Tongue (tissue), 3 donors: ENCODE measurements at places on chromosomes 7 and 10.

DNA sequence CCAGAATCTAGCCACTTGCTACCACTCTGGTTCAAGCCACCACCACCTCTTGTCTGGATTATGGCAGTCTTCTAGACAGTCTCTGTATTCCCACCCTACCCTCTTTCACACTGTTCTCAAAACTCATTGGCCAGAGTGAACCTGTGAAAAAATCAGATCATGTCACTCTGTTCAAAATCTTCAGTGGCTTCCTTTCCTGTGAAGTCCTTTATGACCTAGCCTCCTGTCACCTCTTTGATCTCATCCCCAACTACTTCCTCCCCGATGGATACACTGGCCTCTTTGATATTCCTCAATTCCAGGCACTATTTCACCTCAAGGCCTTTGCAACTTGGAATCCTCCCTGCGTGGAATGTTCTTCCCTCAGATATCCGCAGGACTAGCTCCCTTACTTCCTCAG is 21.2 kb upstream of the ANLN start:
- no peak for DNase-seq

DNA sequence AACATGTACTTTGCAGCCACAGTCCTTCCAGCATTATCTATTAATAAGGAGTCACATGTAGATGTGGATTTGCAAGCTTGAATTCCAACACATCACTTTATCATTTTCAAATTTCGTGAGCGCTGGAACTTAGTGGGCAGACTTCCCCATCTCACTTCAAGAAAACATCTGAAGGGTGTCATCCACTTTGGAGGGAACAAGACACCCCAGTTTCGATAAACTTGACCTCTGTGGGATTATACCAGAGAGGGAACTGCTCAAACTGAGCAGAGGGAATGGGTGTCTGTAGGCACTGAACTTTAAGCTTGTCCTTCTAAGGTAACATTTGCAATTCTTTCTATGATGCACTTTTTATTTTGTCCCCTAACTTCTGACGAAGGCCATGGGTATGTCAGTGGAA is 27.5 kb downstream of the ADRB1 start:
- no peak for DNase-seq

- no peak for DNase-seq
Measured at GRCh38 chr7:155999631-156000489, 187.6 kb upstream of the SHH start.

- no peak for DNase-seq
Measured at GRCh38 chr7:7861211-7861633, 107.4 kb upstream of the GLCCI1 start.

GRCh38 chr10:80767963-80768362 is 230.3 kb downstream of the SH2D4B start:
- no peak for DNase-seq

DNA sequence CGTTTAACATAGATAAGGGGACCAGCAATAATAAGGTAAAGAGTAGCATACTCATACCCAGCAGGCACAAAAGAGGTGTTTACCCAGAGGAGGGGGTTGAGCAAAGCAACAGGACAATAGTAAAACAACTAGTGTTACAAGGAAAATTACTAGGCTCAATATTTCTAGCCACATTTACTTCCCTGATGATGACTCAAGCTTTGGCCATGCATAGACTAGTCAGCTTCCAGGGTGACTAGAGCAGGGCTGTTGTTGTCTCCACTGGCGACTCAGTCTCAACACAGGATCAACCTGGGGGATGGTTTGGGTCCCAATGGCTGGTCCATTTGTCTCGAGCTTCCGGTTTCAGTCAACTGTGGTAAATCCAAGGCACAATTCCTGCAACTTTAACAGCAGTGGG is 217.7 kb upstream of the KCND2 start:
- no peak for DNase-seq

DNA sequence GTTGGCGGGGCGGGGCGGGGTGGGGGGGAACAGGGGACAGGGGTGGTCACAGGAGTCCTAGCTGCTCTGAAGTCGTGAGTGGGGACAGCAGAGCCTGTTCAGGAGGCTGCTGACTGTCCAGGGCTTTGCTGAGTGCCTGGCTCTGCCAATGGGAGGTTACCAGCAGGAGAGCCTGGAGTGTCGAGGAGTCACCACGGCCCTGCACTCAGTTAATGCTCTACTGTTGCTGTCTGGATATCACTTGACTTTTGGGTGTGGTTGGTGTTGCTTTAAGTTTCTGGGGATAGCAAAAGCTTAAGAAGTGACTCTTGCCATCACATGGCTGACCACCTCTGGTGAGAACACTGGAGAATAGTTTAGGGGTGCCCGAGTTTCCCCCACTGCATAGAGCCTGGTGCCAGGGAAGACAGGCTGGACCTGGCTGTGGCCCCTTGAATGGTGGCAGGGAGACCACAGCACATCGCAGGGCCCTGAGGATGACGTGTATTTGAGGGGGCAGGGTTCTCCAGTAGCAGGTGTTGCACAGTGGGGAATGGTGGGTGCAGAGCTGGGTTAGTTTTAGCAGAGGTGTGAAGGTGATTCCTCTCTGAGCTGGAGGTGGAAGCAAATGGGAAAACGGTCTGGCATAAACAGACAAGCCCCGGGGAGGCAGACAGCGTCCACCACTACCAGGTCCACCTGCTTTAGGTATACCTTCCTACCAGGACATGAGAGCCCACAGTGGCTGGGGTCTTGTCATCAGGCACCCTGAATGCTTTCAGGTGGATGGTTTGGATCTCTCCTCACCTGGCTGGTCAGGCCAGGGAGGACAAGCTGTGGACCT is 54.2 kb upstream of the CAMK2B start:
- DNase-seq: no peak

GRCh38 chr10:133150226-133150625 is 9.8 kb upstream of the KNDC1 start:
- DNase-seq: no peak

DNA sequence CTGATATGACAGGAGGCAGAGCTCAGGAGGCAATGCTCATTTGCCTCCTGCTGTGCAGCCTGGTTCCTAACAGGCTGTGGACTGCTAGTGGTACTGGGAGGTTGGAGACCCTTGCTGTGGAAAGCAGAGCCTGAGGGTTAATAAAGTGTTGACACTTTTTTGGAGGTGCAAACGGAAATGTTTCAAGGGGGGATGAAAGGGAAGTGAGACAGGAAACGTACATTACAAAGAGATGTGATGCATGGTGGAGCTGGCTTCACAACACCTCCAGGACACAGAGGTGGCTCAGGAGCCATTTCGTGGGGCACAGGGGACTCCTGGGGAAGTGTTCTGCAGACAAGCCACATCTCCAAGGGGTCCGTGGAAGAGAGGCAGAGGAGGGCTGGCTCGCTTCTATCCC is 137.6 kb upstream of the SVIL start:
- no peak for DNase-seq

DNA sequence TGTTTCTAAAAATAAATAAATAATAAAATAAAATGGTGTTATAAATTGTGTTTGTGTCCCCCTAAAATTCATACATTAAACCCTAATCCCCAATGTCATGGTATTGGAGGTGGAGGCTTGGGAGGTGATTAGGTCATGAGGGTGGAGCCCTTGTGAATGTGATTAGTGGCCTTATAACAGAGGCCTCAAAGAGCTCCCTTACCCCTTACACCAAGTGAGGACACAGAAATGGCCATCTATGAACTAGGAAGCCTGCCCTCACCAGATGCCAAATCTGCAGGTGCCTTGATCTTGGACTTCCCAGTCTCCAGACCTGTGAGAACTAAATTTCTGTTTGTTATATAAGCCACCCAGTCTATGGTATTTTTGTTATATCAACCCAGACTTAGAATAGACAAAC is 738.7 kb downstream of the PARD3 start:
- DNase-seq: no peak
